Esophagus squamous epithelium (tissue), 5 donors: ENCODE measurements at places on chromosomes 5 and 9. TPM values are rescaled to one million over a fixed set of nuclear protein-coding genes. Genes with fewer than 3 reads are reported as not detected.
A peak's percentile ranks its signal among the peaks of the same experiment; 100 is the strongest.

DNA sequence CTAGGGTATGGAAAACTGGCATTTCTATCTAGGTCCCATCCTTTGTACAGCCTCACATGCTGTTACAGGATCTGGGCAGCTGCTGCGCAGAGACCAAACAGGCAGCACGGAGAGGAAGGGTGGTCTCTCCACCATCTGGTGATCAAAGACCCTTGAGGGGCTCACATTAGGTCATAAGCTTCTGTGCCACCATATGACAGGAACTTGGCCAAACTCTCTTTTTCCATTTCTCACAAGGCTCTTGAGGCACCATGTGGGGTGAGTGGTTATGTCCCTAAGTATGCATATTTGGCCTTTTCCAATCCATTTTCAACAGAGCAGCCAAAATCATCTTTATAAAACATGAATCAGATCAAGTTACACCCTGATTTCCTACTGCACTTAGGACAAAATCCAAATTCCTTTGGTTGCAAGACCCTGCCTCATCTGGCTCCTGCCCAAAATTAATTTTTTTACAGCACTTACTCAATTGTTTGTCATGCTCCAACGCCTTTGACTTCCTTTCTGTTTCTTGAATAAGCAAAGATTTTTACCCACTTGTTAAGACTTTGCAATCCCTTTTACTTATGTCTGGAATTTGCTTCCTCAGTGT, 730.0 kb downstream of the MAT2B start:
- H3K4me1 ChIP-seq: no peaks in the 10 kb centered on the region
- no peaks in the 10 kb centered on the region for H3K27me3 ChIP-seq
- H3K27ac ChIP-seq: no peak overlapping the region
- H3K4me3 ChIP-seq: no peak overlapping the region

GRCh38 chr9:129013674-129014073, 14.5 kb downstream of the SH3GLB2 start:
- H3K4me1 ChIP-seq: no peaks in the 10 kb centered on the region
- H3K27me3 ChIP-seq: no peaks in the 10 kb centered on the region
- peaks cover 98% of the 10 kb centered on the region for H3K36me3 ChIP-seq
- no peak overlapping the region for H3K27ac ChIP-seq
- no peak for DNase-seq

DNA sequence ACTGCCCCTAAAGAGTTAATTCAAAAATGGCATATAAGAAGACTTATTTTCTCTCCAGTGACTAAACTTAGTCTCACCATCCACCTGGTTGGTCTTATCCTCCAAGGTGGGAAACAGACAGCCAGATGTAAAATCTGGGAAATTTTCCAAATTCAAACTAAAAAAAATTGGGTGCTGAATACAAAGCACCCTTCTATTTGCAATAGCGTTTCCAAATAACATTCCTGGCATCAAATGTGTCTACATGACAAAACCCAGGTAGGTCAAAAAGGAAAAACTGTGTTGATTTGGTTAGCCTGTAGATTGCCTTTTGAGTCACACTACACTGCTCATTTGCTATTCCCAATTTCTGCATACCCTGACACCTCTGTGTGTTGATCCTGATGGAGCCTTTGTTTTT, 252.2 kb downstream of the NR2F1-AS1 start:
- H3K27ac ChIP-seq: no peak overlapping the region
- no peak overlapping the region for H3K4me3 ChIP-seq
- H3K27me3 ChIP-seq: no peaks in the 10 kb centered on the region
- no peaks in the 10 kb centered on the region for H3K4me1 ChIP-seq

- no peak overlapping the region for H3K27ac ChIP-seq
- no peaks in the 10 kb centered on the region for H3K36me3 ChIP-seq
- DNase-seq: no peak
These were observed 71.0 kb upstream of the IQGAP2 start for GRCh38 chr5:76332102-76332501.

DNA sequence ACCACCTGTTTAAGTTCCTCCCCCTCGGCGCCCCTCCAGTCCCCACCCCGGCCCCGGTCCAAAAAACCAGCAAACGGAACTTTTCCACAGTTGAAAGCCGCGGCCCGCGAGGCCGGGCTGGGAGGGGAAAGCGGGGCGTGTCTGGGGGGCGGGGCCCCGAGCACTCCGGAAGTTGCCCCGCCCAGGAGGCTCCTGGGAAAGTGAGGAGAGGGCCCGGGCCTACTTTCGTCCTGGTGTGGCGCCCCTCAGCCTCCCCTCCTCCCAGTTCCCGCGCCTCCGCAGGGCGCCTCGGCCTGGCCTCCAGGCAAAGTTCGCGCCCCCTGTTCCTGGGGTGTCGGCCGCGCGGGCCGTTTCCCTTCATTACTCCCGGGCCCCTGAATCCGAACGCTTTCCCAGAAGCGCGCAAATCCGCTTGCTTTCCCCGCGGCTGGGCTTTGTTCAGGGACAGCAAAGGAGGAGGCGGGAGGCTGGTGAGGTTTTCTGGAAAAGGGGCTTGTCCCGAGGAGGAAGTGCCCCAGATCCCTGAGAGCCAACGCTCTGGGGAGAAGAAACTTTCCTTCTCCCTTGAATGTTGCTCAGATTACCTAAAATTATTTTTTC, 4.5 kb upstream of the DMRT3 start:
- no peak for DNase-seq
- peaks cover 100% of the 10 kb centered on the region for H3K27me3 ChIP-seq
- H3K36me3 ChIP-seq: no peaks in the 10 kb centered on the region
- H3K4me3 ChIP-seq: peak overlapping the region; percentile 68
- H3K4me1 ChIP-seq: peaks cover 8% of the 10 kb centered on the region

DNA sequence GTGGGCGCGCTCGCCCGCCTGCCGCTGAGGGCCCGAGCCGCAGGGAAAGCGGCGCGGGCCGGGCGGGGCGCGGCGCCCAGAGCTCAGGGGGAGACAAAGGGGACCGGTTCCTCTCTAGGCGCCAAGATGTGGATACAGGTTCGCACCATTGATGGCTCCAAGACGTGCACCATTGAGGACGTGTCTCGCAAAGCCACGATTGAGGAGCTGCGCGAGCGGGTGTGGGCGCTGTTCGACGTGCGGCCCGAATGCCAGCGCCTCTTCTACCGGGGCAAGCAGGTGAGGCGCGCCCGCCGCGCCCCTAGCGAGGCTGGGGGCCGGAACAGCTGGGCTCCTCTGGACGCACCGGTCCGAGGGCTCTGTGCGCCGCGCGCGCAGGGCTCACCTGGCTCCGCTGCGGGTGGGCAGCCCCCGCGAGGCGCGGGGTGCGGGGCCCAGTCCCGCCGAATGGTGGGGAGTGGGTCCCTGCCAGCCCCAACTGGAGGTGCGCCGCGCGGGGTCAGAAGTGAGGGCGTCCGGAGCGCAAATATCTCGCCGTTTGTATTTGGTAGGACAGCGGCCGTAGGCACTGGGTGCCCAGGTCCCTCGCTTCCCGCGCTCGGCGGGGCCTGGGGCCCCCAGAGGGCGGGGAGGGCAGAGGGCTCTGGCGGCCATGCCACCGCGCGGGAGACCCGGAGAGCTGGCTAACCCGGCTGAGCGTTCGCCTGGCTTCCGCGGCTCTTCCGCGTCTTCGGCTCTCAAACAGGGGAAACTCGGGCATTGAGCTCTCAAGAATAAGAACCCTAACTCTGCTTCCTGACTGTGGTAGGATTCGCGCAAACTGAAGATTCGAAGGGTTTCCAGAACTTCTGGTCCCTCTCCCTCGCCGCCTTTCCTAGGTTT, 607 bp downstream of the UHRF2 start:
- peak overlapping the region; percentile 95 for H3K27ac ChIP-seq
- no peak for DNase-seq
- H3K4me1 ChIP-seq: peaks cover 56% of the 10 kb centered on the region
- H3K4me3 ChIP-seq: peak overlapping the region; percentile 59

GRCh38 chr9:86116425-86116824, 17.1 kb upstream of the GOLM1 start:
- no peak overlapping the region for H3K27ac ChIP-seq
- no peaks in the 10 kb centered on the region for H3K27me3 ChIP-seq
- no peaks in the 10 kb centered on the region for H3K4me1 ChIP-seq
- no peak overlapping the region for H3K4me3 ChIP-seq

DNA sequence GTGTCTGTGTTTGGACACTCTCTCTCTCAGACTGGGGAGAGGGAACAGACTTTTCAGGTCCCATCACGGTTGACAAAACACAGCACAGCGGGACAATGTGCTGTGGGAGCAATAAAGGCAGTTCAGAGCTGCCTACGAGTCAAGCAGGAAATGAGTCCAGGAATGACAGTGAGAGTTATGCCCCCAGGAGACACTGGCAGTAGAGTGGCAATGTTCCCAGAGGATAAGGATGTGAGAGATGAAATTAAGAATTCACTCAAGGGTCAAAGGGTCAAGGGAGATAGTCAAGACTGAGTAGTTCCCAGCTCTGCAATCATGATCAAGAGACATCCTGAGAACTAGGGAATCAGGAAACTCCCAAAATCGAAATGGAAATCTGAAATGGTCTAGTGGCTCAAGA, 156.1 kb downstream of the LURAP1L start:
- peaks cover 9% of the 10 kb centered on the region for H3K4me1 ChIP-seq
- H3K4me3 ChIP-seq: no peak overlapping the region
- no peaks in the 10 kb centered on the region for H3K36me3 ChIP-seq
- no peak overlapping the region for H3K27ac ChIP-seq

DNA sequence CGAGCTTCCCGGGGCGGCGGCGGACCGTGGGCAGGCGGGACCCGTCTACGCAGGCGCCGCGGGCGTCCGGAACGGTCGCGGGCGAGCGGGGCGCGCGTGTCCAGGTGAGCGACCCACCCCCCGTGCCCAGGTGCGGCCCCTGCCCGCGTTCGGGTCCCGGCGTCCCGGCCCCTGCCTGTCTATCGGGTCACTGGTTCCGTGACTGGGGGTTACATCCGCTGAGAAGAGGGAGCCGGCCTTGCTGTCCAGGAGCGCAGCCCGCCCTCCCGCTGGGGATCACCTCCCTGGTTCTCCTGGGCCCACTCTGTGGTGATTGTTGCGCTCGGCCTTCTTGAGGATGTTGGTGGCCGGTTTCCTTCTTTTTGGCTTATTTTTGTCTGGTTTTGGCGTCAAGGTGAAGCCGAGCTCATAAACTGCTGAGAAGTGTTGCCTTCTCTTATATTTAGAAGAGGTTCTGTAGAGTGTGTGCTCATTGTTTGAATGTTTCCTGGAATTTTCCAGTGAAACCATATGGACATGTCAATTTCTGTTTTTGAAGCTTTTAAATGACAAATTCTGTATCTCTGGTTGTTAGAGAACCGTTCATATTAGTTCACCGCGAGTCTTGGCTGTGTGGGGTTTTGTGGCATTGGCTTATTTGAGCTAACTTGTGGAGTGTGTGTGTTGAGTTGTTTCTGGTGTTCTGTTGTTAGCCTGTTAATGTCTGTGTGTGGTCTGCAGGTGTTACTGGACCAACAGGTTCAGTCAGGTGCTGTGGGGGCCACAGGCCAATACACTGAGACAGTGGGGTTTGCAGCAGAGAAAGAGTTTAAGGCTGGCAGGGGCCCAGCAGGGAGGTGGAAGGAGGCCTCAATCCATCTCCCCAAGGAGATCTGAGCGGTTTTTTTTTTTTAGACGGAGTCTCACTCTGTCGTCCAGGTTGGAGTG, 621 bp downstream of the CEP72 start:
- H3K36me3 ChIP-seq: no peaks in the 10 kb centered on the region
- peak overlapping the region; percentile 83 for H3K27ac ChIP-seq
- H3K4me3 ChIP-seq: peak overlapping the region; percentile 91
- DNase-seq: no peak
- peaks cover 11% of the 10 kb centered on the region for H3K4me1 ChIP-seq

- peaks cover 22% of the 10 kb centered on the region for H3K4me1 ChIP-seq
- peak overlapping the region; percentile 14 for H3K4me3 ChIP-seq
- DNase-seq: no peak
- H3K36me3 ChIP-seq: no peaks in the 10 kb centered on the region
These were observed 18.3 kb downstream of the RFX3 start for GRCh38 chr9:3507395-3508077.

GRCh38 chr5:34455098-34455497, 201.0 kb upstream of the RAI14 start:
- H3K36me3 ChIP-seq: no peaks in the 10 kb centered on the region
- no peak overlapping the region for H3K27ac ChIP-seq
- no peak for DNase-seq
- H3K4me1 ChIP-seq: no peaks in the 10 kb centered on the region
- H3K4me3 ChIP-seq: no peak overlapping the region
- peaks cover 17% of the 10 kb centered on the region for H3K27me3 ChIP-seq

DNA sequence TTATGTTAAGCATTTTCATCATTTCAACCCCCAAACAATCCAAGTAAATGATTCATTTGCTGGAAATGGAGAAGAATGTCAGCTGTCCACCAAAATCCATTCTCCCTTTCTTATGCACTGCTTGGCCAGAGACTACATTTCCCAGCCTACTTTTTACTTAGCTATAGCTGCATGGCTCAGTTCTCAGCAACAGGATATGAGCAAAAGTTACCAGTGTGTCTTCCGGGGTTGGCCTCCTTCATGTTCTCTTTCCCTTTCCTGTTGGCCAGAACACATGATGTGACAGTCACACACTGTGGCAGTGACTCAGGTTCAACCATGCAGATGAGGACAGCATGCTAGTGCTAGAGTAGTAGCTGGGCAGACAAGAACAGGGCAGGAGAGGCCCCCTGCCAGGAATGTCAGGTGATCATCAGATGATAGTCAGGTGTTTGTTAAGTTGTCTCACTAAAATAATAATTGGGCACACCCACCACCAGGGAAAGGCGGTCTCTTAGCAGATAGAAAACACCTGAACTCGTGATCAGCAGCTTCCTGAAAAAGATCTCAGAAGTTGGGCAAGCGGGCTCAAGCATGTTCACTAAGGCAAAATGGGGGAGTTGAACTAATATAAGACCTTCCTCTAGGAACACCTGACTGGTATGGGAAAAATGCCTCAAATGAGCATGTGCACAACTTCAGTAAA, 12.2 kb downstream of the GPR150 start:
- H3K36me3 ChIP-seq: no peaks in the 10 kb centered on the region
- no peaks in the 10 kb centered on the region for H3K27me3 ChIP-seq
- no peak overlapping the region for H3K4me3 ChIP-seq
- no peak overlapping the region for H3K27ac ChIP-seq
- H3K4me1 ChIP-seq: peaks cover 5% of the 10 kb centered on the region
- DNase-seq: no peak

DNA sequence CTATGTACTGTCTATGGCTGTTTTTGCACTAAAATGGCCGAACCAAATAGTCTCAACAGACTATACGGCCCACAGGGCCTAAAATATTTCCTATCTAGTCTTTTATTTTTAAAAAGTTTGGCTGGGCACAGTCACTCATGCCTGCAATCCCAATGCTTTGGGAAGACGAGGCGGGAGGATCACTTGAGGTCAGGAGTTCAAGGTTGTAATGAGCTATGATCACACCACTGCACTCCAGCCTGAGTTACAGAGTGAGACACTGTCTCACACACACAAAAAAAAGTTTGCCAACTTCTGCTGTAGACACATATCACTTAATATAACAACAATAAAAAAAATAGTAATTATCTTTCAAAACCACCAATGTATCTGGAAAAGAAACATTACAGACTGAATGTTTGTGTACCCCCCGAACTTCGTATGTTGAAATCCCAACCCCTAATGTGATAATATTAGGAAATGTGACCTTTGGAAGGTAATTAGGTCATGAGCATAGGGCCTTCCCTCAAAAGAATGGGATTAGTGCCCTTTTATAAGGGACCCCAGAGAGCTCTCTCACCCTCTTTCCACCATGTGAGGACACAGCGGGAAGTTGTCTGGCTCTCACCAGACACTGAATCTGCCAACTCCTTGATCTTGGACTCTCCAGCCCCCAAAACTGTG, 53.5 kb upstream of the HK3 start:
- no peak overlapping the region for H3K4me3 ChIP-seq
- peaks cover 96% of the 10 kb centered on the region for H3K36me3 ChIP-seq
- no peak overlapping the region for H3K27ac ChIP-seq
- no peaks in the 10 kb centered on the region for H3K4me1 ChIP-seq

- no peak overlapping the region for H3K27ac ChIP-seq
- no peak for DNase-seq
- H3K36me3 ChIP-seq: peaks cover 3% of the 10 kb centered on the region
These were observed 44.8 kb downstream of the NNT start for GRCh38 chr5:43647789-43648188.

Gene CDH6
- 3.4 TPM for total RNA-seq

Gene PCDHB6
- not detected for total RNA-seq

Gene BRD3OS
- total RNA-seq: 5.3 TPM

Gene NDOR1
- total RNA-seq: 11.2 TPM
